ENCODE measurements at places on chromosomes 7 and 10.

DNA sequence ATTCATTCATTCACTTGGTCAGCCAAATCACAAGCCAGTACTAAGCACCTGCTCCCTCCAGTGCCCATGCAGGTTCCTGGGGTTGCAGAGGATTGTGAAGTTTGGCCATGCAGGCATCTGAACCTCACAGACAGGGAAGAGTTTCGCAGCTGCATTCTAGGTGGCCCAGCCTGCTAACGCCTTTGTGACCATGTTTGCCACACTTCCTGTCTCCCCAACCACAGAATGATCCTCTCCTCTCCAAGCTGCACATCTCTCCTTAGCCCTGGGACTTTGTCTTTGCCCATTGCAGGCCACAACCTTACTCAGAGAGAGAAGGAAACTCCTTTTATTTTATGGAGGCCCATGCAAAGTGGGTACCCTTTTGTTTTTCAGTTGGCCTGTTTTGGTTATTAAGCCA, 31.8 kb downstream of the EPDR1 start:
- no peak for DNase-seq

- DNase-seq, result no peak
Measured at GRCh38 chr10:58894929-58895328, 281.5 kb upstream of the PHYHIPL start.

- no peak for DNase-seq
Measured at GRCh38 chr7:5758753-5759335, 22.6 kb downstream of the RNF216 start.

DNA sequence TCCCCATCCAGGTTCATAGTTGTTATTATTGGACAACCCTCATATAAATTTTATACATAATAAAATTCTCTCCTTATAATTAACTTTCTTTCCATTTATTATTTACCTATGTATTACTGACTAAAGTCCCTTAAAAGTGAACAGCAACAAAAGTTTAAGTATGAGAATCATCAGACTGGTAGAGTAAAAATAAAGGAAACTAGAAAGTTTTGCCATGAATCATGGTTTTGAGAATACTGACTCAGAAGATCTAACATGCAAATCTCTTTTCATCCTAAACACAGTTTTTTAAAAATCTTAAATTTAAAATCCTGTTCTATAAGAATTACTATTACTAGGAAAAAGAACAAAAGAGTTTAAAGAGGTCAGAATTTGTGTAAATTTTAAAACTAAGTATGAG, 32.1 kb downstream of the HERC4 start:
- no peak for DNase-seq

DNA sequence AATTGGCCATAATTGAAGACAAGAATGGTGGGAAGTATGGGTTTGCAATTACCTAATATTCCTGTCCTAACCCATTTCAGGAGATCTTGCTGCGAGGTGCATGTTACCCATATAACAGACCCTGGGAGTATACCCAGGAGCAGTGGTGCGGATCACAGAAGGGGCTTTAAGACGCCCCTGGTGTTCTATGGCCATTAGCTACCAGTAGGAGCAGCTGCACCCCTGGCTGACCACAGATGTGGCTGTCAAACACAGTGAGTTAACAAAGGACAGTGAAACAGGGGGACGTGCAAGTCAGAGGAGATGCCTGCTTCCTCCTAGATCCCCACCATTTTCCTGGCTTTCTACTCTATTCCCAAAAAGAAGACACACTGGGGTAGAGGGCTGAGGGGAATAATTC, 25.2 kb downstream of the AOC1 start:
- no peak for DNase-seq

DNA sequence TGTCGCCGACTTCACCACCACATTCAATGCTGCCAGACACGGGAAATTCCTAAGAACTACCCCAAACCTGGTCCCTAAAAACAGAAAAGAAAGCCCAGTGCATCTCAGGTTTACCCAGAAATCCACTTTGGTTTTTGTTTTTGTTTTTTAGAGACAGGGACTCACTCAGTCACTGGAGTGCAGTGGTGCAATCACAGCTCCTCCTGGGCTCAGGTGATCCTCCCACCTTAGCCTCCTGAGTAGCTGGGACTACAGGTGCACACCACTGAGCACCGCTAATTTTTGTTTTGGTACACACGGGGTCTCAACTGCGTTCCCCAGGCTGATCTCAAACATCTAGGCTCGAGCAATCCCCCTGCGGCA, 22.8 kb downstream of the MAD1L1 start:
- DNase-seq, result no peak

- DNase-seq, result no peak
Measured at GRCh38 chr7:115533785-115534184, 496.8 kb downstream of the TFEC start.

DNA sequence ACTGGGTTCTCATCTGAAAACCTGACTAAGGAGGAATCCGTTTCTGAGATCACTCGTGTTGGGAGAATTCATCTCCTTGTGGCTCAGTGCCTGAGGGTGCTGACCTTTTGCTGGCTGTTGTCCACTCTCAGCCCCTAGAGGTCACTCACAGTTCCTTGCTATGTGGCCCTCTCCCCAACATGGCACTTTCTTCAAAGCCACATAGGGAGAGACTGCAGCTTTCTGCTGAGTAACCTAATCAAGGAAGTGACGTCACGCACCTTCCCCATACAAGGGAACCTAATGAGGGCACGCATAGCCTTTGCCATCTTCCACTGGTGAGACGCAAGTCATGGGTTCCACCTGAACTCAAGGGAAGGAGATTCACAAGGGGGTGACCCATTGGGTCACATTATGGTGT, 23.2 kb downstream of the STEAP1B start:
- DNase-seq, result no peak

- DNase-seq, result no peak
Measured at GRCh38 chr7:145212050-145212449, 376.2 kb upstream of the TPK1 start.

- DNase-seq, result no peak
Measured at GRCh38 chr7:156168434-156168833, 356.2 kb upstream of the SHH start.

- DNase-seq, result no peak
Measured at GRCh38 chr10:65570143-65571010, 1355.5 kb upstream of the LRRTM3 start.

GRCh38 chr10:104641187-104641936, at the start of gene SORCS3:
Gene SORCS3, plus strand, starts transcription at chr10:104641290.
- no peak for DNase-seq

GRCh38 chr7:27235387-27236311, 7.0 kb upstream of the EVX1 start:
- DNase-seq, result no peak

- no peak for DNase-seq
Measured at GRCh38 chr10:74624501-74624900, 201.9 kb upstream of the KAT6B start.

GRCh38 chr7:20323595-20323994, 7.1 kb upstream of the ITGB8 start:
- no peak for DNase-seq

- no peak for DNase-seq
Measured at GRCh38 chr7:107016312-107016711, 28.2 kb upstream of the PRKAR2B start.

GRCh38 chr10:2817940-2818636, 249.3 kb upstream of the PFKP start:
- DNase-seq, result no peak

DNA sequence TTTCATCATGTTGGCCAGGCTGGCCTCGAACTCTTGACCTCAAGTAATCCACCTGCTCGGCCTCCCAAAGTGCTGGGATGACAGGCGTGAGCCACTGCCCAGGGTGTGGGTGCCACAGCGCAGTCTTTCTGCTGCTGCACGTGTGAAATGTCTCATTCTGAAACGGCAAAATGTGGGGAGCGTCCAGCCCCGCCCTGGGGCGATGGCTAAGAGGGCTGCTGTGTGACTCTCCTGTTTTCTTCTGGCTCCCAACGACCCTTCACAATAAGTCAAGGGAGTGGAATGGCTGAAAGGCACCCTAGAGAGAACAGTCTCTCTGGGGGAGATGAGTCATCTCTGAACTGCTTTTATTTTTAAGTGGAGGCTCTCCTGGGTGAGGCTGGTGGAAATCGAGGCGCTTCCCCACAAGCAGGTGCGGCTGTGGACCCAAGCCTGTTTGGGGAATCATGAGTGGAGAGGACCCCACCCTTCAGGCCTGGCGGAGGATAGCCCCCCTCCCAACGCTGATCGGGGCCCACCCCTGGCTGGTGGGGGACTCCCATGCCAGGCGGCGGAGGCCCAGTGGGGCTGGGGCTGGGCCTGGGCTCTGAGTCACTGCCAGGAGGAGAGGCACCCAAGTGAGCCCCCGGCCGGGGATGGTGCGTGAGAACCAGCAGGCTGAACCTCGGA, 18.0 kb downstream of the ADAP1 start:
- DNase-seq, result no peak

DNA sequence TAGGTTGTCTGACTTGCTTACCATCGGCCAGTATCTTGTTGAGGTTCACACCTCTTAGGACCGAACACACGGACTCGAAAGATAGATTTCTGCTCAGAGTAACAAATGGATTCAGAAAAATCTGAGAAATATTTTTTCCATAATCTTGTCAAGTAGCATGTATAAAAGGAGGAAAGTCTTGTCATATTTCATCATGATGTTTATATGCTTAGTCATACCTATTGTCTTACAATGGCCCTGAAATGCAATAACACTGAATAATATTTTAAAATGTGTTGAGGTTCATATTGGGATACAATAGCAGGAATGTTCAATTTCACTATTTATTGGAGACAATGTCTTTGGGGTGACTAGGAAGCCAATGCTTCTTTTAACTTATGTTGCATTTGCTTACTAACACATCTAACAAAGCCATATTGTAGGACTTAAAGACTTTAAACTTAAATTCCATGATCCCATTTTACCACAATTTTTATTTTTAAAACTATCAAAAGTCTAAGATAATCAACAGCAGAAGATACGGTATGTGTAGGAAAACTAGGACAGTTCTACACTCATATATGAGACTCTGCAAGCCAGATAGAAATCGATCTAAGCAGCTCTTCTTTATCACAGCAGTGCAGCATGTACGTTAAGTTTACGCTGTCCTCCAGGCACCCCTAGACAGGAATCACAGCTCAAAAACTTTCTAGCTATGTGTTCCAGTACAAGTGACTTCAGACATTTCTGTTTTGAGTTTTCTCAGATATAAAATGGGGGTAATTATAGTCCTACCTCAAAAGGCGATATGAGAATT, 135.7 kb upstream of the CAV2 start:
- no peak for DNase-seq

- DNase-seq, result no peak
Measured at GRCh38 chr10:69056536-69057260, 31.2 kb upstream of the SRGN start.

DNA sequence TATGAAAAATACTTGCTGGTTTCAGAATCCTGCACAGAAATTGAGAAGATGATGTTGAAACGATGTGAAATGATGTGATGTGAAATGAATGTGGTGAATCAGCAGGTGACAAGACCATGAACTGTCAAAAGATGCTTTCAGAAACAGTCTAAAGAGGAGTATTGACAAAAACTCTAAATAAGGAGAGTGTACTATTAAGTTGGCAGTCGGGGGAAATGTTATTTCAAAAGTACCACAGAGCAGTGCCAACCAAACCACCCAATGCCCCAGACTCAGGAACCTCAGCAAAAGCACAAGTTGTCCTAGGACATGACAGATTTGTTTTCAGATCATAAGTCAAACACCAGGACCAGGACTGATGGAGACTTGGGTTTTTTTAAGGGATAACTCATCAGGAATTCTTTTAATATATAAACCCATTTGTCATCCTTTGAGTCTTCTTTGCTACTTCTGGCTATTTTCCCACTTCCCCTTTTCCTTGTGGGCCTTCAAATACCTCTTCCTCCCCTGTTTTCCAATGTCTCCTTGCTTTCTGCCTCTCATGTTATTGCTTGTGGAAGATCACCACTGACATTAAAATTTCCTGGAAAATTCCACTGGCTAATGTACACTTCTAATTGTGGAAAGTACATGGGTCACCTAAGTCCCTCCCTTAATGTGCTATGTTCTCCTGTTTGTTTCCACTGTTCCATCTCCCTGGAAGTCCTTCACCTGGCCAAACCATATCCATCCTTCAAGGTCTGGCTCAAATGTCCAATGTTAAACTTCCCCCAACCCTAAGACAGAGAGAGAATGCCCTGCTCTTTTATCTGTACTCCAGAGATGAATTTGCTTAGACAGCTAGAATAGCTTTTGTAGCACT, 10.2 kb upstream of the PPP1R3C start:
- DNase-seq, result no peak

DNA sequence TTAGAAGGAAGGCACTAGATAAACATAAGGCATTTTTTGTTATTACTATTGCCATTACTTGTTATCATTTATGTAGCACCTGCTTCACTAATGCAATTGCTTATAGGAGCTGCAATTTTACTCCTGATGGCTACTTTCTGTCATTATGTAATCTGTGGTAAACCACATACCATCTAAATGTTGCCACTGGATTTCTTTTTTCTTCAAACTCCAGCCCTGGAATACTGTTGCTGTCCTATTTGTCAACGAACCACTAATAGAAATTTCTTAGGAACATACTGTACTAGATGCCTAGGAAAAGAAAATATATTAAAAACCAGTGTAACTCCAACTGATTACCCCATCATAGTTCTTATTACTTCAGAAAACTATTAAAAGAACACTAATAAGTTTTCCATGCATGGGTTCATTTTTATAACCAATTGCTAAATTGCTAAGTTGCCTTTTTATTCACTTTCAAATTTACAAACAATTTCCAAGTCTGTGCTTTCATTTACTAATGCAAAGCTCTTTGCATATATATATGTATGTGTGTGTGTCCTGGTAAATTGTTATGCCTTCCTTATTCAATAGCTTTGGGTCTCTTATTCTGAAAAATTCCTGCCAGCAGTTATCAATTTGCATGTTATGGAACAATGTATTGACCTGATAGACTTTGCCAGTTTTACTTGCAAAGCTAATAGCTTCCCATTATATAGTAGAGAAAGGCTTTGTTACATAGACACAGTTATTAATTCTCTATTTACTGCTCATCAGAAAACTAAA, 287.4 kb downstream of the EXOC4 start:
- DNase-seq, result no peak

DNA sequence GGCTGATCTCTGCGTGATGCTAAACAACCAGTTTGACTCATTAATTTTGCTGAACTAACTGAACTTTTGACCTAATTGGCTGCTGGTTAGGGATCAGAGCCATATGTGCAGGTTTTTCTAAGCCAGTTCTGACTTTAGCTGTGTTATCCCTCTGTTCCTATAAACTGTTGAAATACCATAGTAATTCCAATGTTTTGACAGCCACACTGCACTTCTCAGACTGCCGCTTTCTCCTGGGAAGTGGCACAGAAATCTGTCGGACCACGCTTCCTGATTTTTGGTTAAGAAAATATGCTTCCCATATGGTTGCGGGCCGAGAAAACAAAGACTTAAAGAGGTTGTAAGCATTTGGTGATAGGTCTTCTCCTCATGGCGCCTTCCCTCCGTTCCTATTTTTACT, 42.3 kb downstream of the TBXAS1 start:
- no peak for DNase-seq

DNA sequence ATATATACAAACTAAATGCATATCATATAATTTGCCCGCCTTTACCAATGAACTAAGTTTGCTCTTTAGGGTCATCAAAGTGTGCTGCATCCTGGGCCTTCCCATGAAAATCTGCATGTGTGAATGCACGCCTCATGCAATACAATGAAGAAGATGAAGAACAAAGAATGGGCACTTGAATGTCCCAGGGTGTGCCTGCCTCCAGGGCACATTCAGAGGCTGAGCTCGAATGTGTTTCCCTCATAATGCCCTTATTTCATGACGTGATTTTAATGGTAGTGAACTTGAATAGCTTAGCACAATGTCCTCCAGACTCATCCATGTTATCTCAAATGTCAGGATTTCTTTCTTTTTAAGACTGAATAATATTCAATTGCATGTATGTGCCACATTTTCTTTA, 824.9 kb downstream of the TNS3 start:
- DNase-seq, result no peak

GRCh38 chr7:70775570-70776156, 356.3 kb upstream of the GALNT17 start:
- DNase-seq, result no peak

Data from stimulated activated CD8-positive, alpha-beta memory T cell treated with anti-CD3 and anti-CD28 coated beads, Interleukin-4, amount 100 ng/mL, for 1 hour (primary cell).